ENCODE measurements at places on chromosomes 11 and 22.

DNA sequence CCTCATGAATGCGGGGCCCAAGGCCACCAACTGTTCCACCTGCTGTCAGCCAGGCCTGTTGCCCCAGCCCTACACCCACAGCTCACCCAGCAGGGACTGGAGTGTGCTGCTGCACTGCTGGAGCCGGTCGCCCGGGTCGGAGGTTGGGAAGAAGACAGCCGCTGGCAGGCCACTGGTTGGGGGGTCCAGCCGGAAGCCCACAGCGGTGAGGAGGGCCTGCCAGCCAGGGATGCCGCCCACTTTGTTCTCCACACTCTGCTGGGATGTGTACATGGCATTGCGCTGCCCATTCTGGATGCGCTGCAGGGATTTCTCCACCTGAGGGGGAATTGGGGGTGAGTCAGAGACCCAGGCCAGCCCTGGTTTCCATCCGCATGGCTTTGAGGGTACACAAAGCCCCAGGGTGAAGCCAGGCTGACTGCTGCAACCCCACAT lies 74.2 kb upstream of the PITPNB start:
- DNase-seq = no peak

- DNase-seq = no peak
These were observed 57.9 kb downstream of the NECTIN1 start for GRCh38 chr11:119671051-119671450.

GRCh38 chr11:70790671-70791300 lies 392.5 kb downstream of the CTTN start:
- no peak for DNase-seq

- no peak for DNase-seq
These were observed 30.8 kb upstream of the SORL1 start for GRCh38 chr11:121421149-121421901.

GRCh38 chr22:50640857-50641647 lies 13.1 kb upstream of the ARSA start:
- no peak for DNase-seq

DNA sequence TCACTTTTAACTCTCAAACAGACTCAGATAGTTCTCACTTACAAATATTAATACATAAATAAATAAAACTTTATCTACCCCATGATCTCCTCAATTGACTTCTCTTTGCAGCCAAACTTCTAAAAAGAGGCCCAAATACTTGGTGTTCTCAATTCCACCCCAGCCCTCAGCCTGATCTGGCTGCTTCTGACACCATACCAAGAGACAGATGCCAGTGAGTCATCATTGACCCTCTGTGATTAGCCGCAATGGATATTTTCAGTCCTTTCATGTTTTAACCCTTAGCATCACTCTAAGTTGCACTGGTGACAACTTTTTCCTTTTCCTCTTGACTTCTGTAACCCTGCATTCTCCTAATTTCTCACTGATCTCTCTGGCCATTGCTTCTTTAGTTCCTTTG lies 184.1 kb upstream of the ARHGAP20 start:
- DNase-seq = no peak

DNA sequence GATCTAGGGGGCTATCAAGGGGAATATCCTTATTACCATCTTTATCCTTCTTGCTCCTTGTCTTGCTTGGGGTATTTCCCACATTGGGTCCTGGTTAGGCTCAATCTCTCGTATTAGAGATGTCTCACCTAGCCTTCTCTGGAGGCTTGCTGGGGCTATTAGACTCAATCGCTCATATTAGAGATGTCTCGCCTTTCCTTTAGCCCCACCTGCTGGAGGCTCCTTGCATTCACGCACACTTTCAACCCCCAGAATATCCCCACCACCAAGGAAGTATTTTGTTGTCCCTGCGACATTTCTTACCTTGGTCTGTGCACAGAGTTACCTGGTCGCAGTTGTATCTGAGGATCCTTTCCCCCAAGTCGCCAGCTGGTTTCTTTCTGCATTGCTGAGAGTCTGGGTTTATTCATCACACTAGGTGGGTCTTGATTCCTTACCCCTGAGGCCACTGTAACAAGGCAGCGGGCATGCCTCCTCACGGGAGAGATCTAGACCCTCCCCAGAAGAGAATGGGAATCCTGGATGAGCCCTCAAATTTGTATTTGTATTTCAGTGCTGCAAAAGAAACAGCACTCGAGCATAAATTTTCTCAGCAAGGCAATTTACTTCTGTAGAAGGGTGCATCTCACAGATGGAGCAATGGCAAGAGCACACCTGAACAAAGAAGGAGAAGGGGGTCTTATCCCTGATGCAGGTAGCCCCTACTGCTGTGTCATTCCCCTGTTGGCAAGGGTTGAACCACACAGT lies 15.9 kb upstream of the HYLS1 start:
- no peak for DNase-seq

DNA sequence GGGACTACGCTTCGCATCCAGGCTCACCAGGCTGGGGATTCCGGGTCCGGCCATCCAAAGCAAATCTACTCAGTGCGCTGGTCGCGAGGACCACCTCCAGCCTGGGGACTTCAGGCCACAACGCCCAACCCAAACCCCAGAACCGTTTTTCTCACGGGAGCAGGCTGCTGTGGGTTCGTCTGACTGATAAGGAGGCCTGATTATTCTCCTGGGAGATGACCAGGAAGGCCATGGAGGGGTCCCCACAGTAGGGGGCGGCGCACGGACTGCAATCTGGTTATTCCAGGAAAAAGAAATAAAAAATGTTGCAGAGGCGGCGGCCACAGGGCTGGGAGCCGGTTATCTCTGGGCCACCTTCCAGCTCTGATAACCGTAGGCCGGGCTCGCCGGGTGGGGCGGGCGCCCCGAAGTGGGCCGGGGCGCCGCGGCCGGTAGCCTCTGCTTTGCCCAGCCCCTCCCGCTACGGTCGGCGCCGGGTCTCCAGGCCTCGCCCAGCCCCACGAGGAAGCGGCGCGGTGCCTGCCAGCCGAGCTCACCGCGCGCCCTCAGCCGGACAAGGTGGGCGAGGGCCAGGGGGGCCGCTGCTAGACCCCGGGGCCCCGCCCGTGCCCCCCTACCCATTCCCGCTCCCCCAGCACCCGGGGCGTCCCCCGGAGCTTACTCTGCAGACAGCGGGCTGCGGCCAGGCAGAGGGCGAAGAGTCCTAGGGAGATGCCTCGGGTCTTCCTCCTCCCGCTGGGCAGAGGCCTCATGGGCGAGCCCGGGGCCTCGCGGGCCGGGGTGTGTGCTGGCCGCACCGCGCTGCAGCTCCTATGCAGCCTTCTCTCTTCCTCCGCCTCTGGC lies 446 bp downstream of the VSTM5 start:
- no peak for DNase-seq
